ENCODE measurements at places on chromosomes 7 and 10.

DNA sequence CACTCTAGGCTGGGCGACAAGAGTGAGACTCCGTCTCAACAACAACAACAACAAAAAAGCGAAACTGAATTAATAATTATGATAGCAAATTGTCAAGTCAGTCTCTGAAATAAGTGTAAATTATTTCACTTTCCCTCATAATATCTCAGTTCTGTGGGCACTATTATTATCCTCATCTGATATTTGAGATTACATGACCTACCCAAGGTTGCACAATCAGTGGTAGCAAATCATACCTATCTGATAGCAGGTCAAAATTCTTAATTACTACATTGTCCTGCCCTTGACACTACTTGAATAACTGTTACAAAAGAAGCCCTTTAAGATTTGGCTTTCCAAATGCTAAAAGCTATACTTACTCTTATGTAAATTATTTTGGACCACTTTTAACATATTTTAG is 115.2 kb upstream of the GPR22 start:
- no peak for DNase-seq

DNA sequence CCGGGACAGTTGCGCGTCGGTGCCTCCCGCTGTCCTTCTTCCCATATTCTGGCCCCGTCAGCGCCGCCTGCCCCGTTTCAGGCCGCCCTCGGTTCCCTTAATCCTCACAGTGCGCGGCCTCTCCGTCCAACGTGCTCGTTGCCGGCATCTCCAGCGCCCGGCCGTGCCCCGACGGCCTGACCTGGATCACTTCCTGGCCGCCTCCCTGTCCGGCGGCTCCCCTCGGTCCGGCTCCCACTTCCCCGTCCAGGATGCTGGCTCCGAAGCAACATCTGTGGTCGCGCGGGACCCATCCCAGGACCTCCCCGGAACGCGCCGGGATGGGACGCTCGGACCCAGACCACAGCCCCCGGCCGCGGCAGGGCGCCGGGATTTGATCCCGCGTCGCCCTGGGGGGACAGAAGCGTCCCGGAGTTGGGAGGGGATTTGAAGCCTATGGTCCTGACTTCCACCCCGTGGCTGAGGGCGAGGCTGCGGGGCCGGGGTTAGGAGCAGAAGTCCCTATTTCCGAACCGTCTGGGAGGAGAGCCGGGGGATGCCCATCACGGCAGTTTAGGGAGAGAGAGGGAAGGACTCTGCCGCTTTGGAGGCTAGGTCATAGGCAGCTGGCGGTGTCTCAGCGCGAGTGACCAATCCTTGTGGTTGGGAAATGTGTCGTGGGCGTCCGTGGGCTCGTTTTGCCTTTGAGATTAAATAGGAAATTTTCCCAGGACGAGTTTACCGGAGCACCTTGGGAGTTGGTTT is 53.8 kb downstream of the KCTD7 start:
- peak; percentile 41 for DNase-seq

DNA sequence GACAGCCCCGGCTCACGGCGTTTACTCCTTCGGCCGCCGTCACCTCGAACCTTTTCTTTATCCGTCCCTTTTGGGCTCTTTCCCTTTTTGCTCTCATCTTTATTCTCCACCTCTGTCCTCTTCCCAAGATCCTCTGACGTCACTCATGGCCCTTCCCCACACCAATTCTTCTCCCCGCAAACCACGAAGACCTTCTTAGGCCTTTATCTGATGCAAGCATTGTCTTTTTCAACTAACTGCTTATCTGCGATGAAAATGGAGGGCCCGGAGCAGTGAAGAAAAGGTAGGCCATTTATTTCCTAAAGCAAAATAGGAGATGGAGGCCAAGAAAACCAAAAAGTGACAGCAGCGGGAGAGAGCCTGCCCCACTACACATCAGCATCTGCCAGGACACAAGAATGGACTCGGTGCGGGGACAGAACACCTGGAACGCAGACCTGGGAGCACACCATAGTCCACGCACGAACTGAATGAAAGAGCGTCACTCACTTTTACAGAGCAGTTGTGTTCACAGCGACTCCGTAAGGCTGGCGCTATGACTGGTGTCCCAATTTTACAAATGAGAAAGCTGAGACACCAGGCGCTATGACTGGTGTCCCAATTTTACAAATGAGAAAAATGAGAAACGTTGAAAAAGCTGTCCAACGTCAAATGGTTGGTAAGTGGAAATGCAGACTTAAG is 45.3 kb downstream of the ZNF777 start:
- DNase-seq = peak; percentile 37

DNA sequence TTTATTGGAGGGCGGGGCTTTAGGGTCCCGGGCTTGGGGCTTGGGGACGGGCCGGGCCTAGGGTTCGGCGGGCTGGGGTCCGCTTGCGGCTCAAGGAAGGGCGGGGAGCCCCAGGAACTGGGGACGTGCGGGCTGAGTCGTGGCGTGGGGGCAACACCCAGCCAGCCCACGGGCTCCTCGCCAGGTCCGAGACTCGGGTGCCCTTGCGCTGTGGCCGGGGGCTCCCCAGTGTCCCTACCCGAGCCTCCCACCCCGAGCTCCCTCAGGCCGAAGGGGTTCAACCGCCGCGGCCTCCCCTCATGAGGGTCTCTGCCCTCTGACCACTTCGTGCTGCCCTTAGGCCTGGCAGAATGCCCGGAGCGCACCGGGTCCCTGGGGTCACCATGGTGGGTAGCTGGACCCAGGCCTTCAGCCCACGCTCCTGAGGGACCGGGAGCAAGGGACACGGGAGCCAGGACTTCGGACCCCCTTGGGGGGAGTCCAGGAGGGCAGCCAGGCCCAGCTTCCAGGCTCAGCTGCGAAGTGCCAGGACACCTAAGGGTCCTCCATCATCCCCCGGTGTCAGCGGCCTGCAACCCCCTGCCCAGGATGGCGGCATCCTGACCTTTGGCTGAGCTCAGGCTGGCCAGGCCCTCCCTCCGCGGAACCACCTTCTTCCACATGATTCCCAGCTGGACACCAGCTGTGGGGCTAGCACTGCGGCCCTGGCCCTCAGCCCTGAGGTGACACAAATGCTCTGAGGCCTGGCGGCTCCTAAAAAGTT is 524 bp upstream of the FUOM start:
- DNase-seq = no peak

GRCh38 chr10:125521721-125522680 is 161.0 kb downstream of the TEX36 start:
- DNase-seq = no peak

GRCh38 chr10:133117688-133118071 is 30.0 kb downstream of the ADGRA1 start:
- DNase-seq = no peak

- peak; percentile 62 for DNase-seq
Observed at GRCh38 chr7:5549096-5549763, 125.6 kb upstream of the TNRC18 start.

- no peak for DNase-seq
Observed at GRCh38 chr7:101659706-101660105, 30.6 kb upstream of the MYL10 start.

DNA sequence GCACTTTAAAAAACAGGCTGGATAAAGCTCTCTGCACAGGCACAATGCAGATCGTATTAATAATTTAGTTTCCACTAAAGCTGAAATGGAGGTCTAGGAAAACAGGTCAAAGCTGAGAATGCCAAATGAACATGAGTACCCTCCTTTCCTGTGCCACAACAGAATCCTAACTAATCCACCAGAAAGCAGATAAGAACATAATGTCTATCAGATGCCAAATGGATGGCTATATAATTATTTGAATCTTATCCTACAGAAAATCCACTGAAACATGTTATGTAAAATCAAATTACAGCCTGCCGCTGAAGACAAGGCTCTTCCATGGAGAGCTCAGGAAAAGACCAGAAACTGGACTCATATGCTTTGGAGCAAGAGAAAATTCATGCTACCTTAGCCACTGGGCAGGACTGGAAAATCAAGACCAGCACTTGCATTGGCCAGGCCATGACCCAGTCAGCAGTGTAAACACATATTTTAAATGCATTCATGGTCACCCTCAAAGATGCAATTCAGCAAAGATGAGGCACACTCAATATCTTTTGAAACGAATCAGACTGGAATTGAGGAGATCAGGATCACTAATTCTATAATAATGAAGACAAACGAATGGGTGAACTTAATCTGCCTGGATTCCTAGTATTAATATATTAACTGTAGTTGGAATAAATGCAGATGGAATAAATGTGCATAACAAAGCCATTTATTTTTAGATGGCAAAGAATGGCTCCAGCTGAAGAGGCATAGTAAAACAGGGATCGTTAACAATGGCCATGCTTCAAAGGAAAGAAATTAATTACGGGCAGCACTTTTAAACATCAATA is 13.2 kb downstream of the ANK3 start:
- DNase-seq = no peak

All from fibroblast of pulmonary artery (primary cell).